ENCODE measurements at places on chromosomes 2 and 18. TPM values are rescaled to one million over a fixed set of nuclear protein-coding genes. Genes with fewer than 3 reads are reported as not detected.

CHST9 gene
- total RNA-seq, result not detected

GTF3C2 gene
- total RNA-seq, result 27.2 TPM

IL1F10 gene
- not detected for total RNA-seq

CPLX4 gene
- not detected for total RNA-seq

CNGA3 gene
- 0.18 TPM for total RNA-seq

HOXD13 gene
- not detected for total RNA-seq

HOXD1 gene
- total RNA-seq, result not detected

CNPPD1 gene
- 25.7 TPM for total RNA-seq

ZNF892 gene
- 4.9 TPM for total RNA-seq

LYG1 gene
- 0.09 TPM for total RNA-seq

PROKR1 gene
- not detected for total RNA-seq

CDH19 gene
- total RNA-seq, result not detected

NDC80 gene
- total RNA-seq, result 5.0 TPM

ALLC gene
- not detected for total RNA-seq

UCN gene
- total RNA-seq, result 1.1 TPM

RTTN gene
- 38.6 TPM for total RNA-seq

MBD1 gene
- 50.3 TPM for total RNA-seq

HYCC2 gene
- 6.2 TPM for total RNA-seq

SLC40A1 gene
- total RNA-seq, result 19.7 TPM

GPR45 gene
- not detected for total RNA-seq

ADGRF3 gene
- total RNA-seq, result 0.09 TPM

GAL3ST2 gene
- total RNA-seq, result 0.25 TPM

POTEI gene
- not detected for total RNA-seq

CCBE1 gene
- total RNA-seq, result 16.2 TPM

SANBR gene
- 17.4 TPM for total RNA-seq

TMEM185B gene
- total RNA-seq, result 41.7 TPM

DYNAP gene
- not detected for total RNA-seq

UGT1A4 gene
- not detected for total RNA-seq

TFPI gene
- total RNA-seq, result 72.5 TPM

SLC9A4 gene
- total RNA-seq, result not detected

WNT10A gene
- not detected for total RNA-seq

SPP2 gene
- total RNA-seq, result not detected

ST6GAL2 gene
- 0.09 TPM for total RNA-seq

CD8B2 gene
- not detected for total RNA-seq

TMEM198 gene
- 1.1 TPM for total RNA-seq

SOCS6 gene
- total RNA-seq, result 26.2 TPM

DSG1 gene
- total RNA-seq, result not detected

DTNA gene
- 34.3 TPM for total RNA-seq

MYCN gene
- total RNA-seq, result not detected

TEX44 gene
- total RNA-seq, result not detected

L3MBTL4 gene
- not detected for total RNA-seq

GCKR gene
- 4.5 TPM for total RNA-seq

DSG2 gene
- total RNA-seq, result 5.6 TPM

SNRNP27 gene
- 49.4 TPM for total RNA-seq

DLX2 gene
- 0.72 TPM for total RNA-seq

CHN1 gene
- 3.3 TPM for total RNA-seq

POLR1A gene
- 29.4 TPM for total RNA-seq

LRRC30 gene
- total RNA-seq, result not detected

DCC gene
- 0.09 TPM for total RNA-seq

PRSS56 gene
- total RNA-seq, result not detected

TFCP2L1 gene
- under 0.01 TPM for total RNA-seq

CPO gene
- not detected for total RNA-seq

APCDD1 gene
- total RNA-seq, result 0.09 TPM

UGT1A6 gene
- total RNA-seq, result 0.09 TPM

ZNF396 gene
- total RNA-seq, result 2.0 TPM

PECR gene
- total RNA-seq, result 7.0 TPM

CLIP4 gene
- 73.5 TPM for total RNA-seq

KIF5C gene
- not detected for total RNA-seq

KCNG2 gene
- total RNA-seq, result not detected

Data from fibroblast of the aortic adventitia (primary cell).